ENCODE measurements at places on chromosomes 13 and 19.

DNA sequence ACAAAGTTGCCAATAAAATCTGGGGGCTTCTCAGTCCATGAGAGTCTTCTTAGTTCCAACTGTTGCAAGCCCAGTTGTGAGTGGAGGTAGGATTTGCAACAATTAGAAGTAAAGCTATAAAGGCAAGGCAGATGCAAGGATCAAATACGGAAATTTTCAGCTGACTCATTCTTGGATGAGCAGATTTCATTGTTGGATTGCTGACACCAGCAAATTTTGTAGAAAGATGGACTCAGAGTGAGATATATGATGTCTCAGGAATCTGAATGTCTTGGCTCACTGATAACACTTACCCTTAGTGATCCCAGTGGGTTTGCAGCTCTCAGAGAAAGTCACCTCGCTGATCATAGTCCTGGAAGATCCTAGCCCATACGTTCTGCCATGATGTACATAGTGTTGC lies 209.0 kb downstream of the GPC6 start:
- no peak for DNase-seq

- DNase-seq = no peak
These were observed 326.0 kb downstream of the GPC6 start for GRCh38 chr13:93552596-93552995.

DNA sequence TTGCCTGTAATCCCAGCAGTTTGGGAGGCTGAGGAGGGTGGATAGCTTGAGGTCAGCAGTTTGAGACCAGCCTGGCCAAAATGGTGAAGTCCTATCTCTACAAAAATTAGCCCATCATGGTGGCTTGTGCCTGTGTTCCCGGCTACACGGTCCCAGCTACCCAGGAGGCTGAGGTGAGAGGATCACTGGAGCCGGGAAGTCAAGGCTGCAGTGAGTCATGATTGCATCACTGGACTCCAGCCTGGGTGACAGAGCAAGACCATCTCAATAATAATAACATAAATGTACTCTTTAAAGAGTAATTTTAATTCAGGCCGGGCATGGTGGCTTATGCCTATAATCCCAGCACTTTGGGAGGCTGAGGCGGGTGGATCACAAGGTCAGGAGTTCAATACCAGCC lies 38.7 kb downstream of the SKA3 start:
- no peak for DNase-seq

DNA sequence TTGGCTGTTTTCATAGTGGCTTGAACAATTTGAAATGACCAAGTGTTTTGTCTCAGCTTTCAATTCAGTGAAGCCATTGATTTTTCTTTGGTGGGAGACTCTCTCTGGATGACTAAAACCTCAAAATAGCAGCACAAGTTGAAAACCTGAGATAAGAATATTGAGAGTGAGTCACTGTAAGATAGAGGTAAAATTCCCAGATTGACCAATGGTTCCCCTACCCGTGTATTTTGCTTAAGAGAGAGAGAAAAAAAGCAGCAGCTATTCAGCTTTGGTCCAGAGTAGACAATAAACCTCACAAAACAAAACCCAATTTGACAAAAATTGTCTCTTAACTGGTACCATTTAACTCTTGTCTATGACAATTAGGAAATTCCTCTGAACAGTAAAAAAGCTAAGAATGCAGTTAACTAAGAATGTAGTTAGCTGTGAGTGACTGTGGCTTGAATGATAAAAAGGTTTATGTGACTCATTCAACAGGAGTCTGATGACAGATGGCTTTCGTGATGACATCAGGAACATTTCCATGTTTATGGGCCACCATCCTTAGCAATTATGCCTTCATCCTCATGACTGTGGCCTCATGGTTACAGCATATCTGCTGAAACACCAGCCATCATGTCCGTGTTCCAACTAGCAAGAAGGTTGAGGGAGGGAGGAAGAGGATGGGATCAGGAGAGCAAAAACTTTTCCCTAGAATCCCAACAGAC lies 356.9 kb downstream of the NDFIP2 start:
- DNase-seq = no peak

GRCh38 chr13:98449273-98449672 lies 127.6 kb downstream of the STK24 start:
- no peak for DNase-seq

- DNase-seq = peak; percentile 73
These were observed 33.0 kb upstream of the ADGRE5 start for GRCh38 chr19:14347999-14348889.

GRCh38 chr19:50377051-50377461 lies 799 bp downstream of the NR1H2 start:
- peak; percentile 72 for DNase-seq

- no peak for DNase-seq
These were observed 326.2 kb upstream of the GPC6 start for GRCh38 chr13:92900446-92900845.

- no peak for DNase-seq
These were observed 17.8 kb upstream of the LATS2 start for GRCh38 chr13:21079221-21079620.

GRCh38 chr19:10269333-10270179 lies 1.4 kb upstream of the ICAM1 start:
- DNase-seq = peak; percentile 91

DNA sequence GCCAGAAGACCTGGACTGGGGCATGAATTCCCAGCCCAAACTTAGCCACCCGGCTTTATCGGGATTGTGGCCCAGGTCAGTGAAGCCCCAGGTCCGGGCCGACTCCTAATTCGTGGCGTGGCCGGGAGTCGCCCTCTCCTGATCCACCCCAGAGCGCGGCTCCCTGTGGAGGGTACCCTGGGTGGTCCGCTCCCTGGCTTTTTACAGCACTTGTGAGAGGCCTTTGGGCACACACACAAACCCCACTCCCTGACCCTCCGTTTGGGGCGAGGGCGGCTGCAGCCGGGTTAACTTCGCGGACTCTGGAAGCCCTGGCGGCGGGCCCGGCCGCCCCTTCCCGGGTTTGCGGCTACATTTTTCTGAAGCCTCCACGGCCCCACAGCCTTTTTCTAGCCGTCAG lies 56.4 kb downstream of the ZNF568 start:
- no peak for DNase-seq

DNA sequence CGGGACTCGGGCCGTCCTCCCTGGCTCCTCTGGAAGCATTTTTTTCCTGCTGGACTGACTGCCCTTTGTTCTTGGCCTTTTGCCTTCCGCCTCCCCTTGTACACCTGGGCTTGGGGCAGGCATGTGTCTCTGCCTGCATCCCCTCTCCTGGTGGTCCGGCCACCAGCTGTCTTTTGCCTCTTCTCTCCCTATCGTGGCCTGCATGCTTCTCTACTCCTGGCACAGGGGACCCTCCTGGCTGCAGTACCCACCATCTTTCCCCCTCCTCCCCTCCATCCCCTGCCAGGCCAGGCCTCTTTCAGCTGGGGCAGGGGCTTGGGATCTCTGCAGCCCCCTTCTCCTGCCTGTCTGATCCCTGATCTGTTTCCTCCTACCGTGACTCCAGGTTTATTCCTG lies 12.1 kb downstream of the WTIP start:
- no peak for DNase-seq

DNA sequence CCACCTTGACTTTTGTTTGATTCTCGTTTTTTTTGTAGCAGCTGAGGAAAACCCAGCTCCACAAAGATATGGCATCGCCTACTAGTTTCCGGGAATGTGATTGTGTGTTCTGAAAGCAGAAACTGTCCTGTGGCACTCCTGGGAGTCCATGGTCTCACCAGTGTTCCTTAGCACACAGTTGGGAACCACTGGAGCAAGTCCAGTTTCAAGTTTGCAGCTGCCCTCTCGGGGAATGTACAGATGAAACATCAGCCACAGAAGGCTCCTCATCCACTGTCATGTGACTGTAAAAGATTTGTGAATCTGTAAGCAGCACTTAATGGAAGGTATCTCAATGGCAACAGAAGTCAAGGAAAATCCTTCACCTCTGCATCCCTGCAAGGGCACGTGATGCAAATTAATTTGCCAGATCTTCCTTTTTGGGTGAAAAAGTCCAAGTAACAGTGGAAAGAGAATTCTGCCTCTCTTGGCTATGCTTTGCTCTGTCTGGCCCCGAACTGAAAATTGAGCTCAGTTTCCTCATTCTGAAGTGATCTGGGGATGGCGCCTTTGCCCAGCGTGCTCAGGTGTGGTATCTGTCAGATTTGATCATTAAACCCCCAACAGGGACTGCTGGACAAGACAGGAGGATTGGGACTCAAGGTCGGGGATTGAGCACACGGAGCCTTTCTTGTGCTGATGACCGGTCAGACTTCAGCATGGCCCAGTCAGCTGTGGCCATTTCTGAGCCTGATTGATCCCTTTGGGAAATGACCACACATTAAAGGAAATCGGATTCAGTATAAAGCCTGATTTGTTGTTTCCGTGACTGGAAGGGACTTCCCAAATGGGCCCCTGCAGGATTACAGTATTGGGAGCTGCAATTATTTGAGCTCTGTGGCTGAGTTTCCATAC lies 58.8 kb downstream of the ING1 start:
- no peak for DNase-seq

GRCh38 chr13:21458451-21458812 lies 671 bp downstream of the ZDHHC20 start:
- DNase-seq = no peak

GRCh38 chr19:54021932-54022331 lies 30.5 kb downstream of the CACNG6 start:
- no peak for DNase-seq

- no peak for DNase-seq
These were observed 198.2 kb downstream of the SLC7A1 start for GRCh38 chr13:29397265-29397664.

DNA sequence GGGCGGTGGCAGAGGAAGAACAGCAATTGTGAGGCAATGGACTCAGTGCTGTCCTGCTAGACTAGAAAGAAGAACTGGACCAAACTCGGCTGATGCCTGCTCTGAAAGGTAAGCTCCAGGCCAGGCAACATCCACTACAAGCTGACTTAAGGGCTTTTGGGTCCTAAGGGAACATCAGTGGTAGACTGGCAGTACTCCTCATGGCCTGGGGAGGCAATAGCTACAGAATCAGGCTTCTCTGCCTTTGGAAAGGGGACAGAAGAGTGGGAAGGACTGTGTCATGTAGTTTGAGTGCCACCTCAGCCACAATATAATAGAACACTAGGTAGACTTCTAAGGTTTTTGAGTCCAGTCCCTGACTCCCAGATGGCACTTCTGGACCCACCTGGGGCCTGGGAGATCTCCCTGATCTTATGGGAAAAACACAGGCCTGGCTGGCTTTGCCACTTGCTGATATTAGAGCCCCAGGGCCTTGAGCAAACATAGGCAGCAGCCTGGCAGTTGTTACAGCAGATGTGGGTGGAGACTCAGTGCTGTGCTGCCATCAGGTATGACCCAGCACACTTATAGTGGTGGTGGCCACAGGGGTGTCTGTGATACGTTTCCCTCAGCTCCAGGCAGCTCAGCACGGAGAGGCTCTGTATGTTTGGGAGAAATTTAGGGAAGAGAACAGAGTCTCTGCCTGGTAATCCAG lies 9.2 kb upstream of the CLC start:
- no peak for DNase-seq

DNA sequence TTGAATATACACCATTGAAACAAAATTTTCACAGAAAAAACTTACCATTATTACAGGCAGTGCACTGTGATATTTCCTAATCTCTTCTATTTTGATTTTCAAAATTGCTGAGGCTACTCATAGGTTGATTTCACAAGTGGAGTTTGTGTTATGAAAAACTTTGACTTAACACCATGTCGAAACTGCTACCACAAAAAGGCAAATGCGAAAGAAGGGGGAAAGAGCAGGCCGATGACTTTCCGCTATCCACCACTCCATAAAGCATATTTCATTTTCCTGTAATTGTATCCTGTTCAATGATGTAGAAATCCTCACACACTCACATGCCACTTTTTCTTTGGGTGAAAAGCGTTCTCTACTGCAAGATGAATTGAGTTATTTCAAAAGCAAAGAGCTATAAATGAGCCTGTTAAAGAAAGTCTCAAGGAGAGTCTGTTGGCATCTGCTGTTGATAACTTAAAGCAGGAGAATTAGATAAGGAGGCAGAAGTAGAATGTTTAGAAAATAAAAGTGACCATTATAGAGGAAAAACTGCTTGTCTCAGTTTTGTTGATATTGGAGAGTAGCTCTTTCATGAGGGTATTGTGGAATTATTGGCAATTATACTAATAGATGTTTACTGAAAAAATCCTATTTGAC lies 18.8 kb downstream of the KL start:
- DNase-seq = no peak

DNA sequence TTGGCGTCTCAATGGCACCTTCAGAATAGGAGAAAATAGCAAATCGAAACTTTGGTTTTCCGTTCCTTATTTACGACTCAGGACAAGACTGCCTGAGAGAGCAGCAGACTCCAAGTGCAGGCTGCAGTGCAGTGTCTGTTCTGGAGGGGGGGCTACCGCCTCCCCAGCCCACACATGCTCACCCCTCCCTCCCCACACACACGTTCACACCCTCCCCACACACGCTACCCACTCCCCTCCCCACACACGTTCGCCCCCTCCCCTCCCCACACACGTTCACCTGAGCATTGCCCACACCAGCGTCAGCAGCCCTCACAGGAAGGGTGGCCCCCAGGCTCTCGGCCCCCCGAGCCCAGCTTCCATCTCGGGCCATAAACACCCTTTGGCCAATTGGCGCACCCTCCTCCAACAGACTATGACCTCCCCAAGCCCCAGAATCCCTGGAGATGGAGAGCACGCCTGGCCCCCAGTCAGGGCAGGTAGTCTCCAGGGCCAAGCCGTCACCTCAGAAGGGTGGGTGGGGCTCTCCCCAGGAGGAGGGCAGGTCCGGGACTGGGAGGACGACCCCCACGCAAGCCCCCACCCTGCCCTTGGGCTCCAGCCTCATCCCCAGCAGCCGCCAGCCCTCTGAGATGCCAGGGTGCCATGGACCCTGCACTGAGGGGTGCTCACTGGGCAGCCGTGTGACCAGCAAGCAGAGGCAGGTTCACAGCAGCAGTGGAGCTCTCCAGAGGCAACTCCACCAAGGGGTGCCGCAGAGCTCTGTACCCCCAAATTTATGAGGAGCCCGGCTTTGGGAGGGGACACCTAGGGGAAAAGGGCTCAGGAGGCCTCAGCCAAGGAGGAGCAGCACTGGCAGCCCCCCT lies 27.5 kb downstream of the RASA3 start:
- DNase-seq = no peak

- no peak for DNase-seq
These were observed 9.8 kb downstream of the EXOSC8 start for GRCh38 chr13:37010424-37010823.

GRCh38 chr13:73842626-73843025 lies 291.6 kb downstream of the KLF12 start:
- DNase-seq = no peak

- DNase-seq = peak; percentile 87
These were observed 10.9 kb upstream of the ADGRE5 start for GRCh38 chr19:14370169-14370939.

DNA sequence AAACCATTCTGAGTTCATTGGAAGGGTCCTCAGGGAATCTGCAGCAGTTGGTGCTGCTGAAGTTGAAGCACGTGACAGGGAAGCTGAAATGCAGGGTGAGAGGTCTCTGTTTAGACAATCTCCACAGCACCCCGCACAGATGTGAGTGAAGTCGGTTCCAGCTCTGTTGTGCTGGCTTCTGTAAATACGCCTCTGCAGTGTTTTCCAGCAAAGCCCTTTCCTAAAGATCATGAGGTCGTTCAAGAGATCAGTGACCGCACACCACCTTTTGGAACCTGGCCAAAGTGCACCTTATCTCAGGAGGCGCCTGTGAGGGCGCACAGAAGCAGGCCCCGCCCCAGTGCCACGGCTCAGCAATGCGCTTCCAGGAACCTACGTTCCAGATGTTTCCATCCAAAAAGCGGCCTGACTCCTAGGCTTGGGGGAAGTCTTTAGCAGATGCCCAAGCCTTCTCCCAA lies 10.8 kb downstream of the CUL4A start:
- no peak for DNase-seq

GRCh38 chr13:28657784-28658538 lies 969 bp upstream of the POMP start:
- DNase-seq = peak; percentile 64

- DNase-seq = no peak
These were observed 29.3 kb downstream of the ZNF571 start for GRCh38 chr19:37565370-37565669.

Measured in B cell (primary cell).